ENCODE measurements at places on chromosomes 1 and 21.

DNA sequence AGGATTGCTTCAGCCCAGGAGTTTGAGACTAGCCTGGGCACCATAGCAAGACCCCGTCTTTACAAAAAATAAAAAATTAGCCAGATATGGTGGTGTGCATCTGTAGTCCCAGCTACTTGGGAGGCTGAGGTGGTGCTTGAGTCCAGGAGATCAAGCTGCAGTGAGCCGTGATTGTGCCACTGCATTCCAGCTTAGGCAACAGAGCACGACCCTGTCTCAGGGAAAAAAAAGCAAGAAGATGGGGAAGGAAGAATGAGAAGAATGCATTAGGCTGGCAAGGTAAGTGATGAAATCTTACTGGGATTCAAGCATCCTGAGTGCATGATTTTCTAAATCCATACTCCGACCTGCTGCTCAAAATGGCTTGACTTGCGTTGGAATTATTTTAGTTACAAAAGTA is 6.8 kb downstream of the PCP4L1 start:
- DNase-seq = no peak

- DNase-seq = no peak
Measured at GRCh38 chr1:112532064-112532463, 23.3 kb downstream of the WNT2B start.

- DNase-seq = no peak
Measured at GRCh38 chr1:117656202-117656641, 50.4 kb downstream of the TENT5C start.

DNA sequence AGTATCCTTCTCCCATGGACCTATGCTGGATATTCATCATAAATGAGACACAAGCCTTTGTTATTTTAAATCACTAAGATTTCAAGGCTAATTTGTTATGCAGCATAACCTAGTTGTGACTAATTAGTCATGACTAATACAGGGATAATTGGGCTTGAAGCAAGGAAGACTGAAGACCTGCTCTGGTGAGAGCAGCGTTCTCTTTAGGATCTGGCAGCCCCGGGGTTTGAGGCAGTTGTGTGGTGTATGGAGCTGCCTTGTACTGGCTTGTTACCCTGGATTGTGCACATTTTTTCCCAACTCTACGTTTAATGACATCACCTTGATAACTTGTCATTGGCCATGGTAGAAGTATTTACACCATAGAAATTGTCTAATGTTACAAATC is 25.7 kb upstream of the SPAG17 start:
- DNase-seq = no peak

DNA sequence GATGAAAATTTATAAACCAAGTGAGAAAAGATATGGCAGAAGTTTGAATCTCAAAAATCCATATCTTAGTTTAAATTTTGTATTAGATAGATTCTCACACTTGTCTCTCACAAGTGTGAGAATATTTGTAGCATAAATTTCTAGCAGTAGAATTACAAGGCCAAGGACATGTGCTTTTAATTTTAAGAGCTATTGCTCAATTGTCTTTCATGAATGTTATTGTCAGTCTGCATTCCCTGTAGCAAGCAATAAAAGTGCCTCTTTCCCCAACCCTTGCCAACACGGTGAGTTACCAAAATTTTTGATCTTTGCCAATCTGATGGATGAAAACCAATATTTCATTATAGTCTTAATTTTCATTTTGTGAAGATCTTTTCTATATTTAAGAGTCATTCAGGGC is 64.0 kb downstream of the CTH start:
- DNase-seq = no peak

GRCh38 chr1:158255656-158256055 is 1.4 kb downstream of the CD1A start:
- DNase-seq = no peak

DNA sequence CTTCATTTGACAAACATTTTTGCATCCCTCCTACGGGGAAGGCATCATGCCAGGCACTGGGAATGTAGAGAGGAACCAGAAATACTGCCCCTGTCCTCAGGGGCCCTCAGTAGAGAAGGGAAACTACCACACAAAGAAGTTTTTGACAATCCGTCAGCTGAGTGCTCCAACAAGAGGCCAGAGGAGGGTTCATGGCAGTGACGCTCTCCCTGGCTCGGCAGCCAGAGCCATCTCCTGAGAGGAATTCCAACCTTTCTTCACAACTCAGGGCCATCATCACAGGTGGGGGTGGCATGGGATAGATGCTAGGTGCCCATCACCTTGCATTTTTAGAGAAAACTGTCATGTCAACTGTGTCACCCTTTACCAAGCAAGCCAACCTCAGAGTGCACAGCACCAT is 154.1 kb downstream of the HIVEP3 start:
- DNase-seq = no peak

DNA sequence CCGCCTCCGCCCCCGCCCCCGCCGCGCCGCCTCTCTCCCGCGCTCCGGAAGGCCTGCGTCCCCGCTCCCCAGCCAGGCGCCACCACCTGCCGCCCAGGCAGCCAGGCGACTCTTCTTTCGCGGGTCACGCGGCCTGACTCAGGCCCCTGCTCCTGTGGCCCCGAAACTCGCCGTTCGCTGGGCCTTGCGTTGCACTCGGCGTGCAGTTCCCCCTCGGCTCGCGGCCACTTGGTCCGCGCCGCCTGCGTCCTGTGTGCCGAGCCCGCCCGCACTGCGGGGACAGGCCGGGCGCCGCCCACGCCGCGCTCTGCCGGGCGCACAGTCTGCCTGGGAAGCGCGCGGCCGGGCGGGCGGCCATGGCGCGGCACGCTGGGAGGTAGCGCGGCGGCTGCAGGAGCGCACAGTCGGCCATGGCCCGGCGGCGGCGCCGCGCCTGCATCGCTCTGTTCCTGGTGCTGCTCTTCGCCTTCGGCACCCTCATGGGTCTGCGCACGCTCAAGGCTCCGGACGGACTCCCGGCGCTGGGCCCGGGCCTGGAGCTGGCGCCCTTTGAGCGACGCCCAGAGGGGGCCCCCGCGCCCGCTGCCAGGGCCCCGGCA is at the start of gene MANEAL:
Gene MANEAL, plus strand, starts transcription at position 75 of the 599 bp plus-strand sequence. Its CDS starts 336 bp downstream, at position 411.
- peak; percentile 60 for DNase-seq

GRCh38 chr1:26529405-26529654 is 231 bp upstream of the RPS6KA1 start:
- DNase-seq = no peak

GRCh38 chr1:52659356-52659755 is 26.4 kb downstream of the SHISAL2A start:
- DNase-seq = no peak

DNA sequence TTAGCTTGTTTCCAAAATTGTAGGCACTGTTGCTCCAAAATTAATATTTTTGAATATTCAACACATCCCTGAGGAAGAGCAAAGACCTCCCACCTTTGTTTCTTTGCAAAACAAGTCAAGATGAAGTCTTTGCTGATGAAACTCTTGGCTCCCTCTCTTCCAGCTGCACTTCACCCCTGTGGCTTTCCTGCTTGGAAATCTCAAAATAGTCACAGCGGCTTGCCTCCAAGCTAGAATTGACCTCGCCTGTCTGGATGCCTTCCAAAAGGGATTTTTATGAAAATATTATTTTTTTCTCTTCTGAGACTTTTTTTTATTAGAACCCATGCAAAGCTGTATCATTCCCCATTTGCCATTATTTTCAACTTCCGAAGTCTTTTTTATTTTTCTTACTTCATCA is 71.1 kb upstream of the MROH9 start:
- no peak for DNase-seq

DNA sequence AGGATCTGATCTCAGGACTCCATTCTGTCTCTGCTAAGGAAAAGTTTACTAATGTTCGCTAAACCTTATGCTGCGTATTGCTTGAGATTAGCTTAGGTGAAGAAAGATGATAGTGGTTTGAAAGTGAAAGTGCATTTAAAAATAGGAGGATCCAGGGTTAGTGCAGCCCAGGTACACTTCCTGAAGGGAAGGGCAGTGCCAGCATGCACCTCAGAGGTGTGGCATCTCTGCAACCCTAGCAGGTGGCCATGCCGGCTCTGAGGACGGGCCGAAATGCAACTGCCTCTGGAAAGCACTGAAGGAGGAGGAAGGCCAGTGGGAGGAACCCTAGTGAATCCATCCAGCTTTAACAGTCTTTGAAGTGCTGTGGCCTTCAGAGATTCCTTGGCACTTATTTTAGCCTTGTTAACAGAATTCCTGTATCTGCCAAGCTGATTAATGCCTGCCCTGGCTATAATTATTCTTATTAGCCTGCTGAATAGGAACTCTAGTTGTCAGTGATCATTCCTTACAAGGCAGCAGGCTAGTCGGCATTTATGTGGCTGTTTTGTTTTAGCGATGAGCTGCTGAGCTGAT is 5.5 kb downstream of the PTGFRN start:
- DNase-seq = no peak

DNA sequence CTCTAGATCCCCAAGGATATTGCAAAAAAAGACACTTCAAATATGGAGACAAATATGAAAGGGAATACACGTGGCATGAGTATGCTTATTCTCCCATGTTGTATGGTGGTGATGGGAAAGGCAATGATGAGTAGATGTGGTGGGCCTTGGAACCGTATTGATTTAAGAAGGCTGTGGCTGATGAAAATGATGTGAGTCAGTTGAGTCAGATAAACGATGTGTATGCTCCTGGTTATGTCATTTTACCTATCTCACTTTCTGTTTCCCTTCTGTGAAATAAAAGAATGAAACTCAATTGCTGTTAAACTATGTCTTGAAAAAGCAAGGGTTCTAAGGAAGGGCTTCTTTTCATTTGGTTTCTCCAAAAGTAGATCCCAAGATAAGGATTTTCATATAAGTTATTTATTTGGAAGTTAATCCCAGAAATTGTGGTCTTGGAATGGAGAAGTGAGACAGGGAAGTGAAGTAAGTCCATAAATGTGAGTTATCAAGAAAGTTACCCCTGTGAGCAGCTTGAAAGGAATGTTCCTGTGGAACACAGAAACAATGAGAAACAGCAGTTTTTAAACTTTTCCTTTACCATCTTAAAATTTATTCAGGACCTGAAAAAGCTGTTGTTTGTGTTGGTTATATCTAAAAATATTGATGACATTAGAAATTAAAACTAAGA is 292.0 kb downstream of the DUSP10 start:
- DNase-seq = no peak

GRCh38 chr1:21490774-21491487 is 18.3 kb upstream of the ALPL start:
- peak; percentile 6 for DNase-seq

- no peak for DNase-seq
Measured at GRCh38 chr1:117189726-117190125, 21.0 kb downstream of the VTCN1 start.

DNA sequence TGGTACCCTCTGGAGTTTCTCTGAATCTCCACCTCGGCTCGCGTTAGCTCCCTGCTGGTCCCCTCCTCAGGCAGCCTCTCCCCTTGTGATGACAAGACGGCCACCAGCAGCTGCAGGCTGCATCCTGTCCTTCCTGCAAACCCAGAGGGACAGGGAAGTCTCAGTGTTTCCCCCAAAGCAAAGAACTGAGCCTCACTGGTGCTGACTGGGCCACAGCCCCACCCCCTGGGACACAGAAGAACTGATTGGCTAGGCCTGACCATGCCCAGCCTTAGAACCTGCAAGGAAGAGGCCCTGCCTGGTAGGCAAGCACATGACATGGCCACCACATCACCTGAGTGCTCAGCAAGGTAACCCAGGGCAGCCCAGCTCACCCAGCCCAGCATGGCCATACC is 34.6 kb downstream of the TMEM51 start:
- DNase-seq = no peak

DNA sequence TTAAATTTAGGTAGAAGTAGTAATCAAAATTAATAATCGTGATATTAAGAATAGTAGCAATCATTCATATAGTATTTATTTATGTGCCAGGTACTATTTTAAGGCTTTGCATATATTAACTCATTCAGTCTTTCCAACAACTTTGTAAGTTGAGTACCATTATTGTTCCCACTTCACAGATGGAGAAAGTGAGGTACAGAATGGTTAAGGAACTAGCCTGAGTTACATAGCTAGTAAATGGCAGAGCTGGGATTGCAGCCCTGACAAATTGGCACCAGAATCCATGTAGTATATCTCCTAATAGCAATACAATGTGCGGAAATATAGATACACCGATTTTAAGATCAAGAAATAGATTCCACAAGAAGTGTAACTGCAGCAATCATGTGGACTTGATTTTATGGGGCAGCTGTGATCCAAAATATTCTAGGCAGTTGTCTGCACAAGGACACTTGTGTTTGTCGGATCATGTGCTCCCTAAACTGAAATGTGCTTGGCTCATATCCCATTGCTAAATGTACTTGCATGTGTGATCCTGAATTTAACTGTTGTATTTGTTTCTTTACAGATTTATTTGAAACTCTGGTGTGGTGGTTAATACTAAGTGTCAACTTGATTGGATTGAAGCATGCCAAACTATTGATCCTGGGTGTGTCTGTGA is 5.8 kb upstream of the GTF2B start:
- DNase-seq = no peak

DNA sequence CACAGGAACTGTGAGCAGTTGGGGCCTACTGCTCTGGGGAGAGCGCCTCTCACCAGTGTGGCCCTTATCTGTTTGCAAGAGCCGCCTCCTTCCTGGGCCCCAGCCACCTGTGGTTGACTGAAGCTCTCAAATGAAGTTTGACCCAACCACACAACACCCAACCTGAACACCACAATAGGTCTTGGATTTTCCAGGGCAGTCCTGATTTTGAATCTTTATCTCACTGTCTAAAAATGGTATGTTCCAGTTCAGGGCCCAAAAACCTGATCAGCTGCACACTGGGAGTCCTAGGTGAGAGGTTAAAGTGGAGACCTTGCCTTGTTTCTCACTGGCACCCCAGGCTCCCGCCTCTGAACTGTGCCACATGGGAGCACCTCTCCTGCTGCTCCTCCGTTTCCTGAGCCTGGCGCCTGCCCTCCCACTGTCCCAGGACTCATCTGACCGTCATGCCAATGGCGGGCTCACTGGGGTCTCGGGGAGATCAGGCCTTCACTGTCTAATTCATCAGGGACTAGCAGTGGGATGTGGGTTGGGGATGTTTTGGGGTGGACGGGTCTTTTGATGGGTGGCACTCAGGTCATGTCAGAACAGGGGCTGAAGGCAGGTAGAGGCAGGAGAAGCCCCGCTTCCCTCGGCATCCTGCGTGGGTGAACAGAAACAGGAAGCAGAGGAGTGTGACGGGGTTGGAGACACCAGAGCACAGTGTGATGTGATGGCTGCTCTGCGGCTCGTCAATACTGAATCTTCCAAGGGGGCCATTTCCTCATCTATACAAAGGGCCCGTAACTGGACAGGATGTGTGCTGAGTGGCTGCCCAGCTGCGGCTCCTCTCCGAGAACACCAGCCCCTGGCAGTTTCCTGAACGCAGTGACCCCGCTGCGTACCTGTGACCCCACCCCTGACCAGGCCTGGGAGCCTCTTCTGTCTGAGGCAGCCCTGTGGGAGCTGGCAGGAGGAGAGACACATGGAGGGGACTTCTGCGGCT is 59.6 kb upstream of the ITPKB start:
- no peak for DNase-seq

GRCh38 chr1:163161841-163162240 is 40.9 kb downstream of the RGS5 start:
- no peak for DNase-seq

GRCh38 chr1:27235827-27236226 is 1.4 kb downstream of the WDTC1 start:
- DNase-seq = no peak

GRCh38 chr1:151819976-151820623 is 11.5 kb downstream of the RORC start:
- DNase-seq = no peak

- DNase-seq = no peak
Measured at GRCh38 chr1:22627331-22627730, 9.1 kb upstream of the C1QA start.

Data from NCI-H1105 treated with DMSO at 0.1 percent for 48 hours (cell line).